D721Med (cell line): ENCODE measurements at places on chromosomes 3 and 15.

GRCh38 chr3:182583545-182583944, 209.8 kb upstream of the ATP11B start:
- DNase-seq = no peak

DNA sequence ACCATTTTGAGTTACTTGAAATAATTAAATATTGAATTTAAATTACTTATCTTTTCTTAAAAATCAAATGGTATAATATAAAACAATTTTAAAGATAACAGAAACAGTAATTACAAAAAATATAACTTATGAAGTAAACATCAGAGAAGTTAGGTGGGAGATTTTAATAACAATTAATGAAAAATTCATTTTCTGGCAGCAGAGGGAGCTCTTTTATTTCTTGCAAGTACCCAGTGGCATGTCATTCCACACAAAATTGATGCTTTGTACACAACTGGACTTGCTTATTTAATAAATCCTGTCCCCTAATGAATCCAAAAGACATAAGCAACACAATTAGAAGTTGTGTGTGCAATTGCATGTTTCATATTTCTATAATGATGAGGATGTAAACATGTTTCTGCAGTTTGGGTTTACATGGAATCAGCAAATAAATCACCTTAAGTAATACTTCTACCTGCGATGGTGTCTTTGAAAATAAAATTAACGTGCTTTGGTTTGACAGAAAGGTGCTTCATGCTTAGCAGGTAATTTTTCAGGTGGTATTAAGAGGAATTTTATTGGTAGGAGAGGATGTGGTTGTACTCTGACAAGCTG, 861.3 kb downstream of the ZPLD1 start:
- DNase-seq = no peak

DNA sequence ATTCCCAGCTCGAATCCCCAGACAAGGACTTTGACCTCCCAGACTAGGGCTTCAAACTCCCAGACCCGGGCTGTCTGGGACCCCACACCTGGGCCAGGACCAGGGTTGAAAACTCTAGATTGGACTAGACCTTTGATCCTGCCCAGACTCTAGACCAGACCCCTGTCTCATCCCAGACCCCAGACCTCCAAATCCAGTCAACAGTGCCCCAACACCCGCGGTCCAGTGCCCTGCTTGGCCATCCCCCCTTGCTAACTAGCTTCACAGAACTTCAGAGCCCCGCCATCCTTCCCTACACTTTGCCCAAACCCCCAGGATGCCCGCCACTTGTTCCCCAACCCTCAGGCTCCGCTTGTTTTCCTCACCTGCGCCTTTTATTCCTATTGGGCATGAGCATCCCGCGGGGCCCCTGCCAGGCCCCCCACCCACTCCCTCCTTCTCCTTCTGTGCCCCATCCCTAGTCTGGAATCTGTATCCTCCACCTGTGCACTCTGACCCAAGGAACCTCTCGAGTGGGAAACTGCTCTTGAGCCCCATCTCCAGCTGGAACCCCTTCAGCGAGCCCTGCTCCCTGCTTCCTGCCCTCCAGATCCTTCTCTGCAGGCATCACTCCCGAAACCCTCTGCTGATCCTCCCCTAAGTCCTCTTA, 604 bp downstream of the GNAI2 start:
- DNase-seq = no peak

DNA sequence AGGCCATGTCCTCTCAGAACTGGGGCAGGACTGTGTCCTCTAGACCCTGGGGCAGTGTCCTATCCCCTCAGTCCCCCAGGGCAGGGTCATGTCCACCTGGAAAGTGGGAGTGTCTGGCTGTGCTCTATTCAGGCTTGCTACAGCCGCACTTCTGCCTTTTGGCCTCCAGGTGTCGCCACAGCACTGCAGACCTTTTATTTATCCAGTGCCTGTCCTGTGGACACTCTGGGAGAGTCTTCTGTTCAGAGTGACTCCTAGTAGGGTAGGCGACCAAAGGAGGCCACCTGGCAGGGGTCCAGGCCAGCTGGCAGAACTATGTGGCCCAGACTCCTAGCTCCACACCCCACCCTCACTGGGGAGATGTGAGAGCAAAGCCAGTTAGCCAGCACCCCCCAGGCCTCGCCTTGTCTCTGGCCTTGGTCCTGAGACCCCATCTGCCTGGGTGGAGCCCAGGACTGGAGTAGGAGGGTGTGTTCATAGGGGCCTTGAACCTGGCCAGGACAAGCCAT, 3.9 kb downstream of the TMIE start:
- peak; percentile 72 for DNase-seq

DNA sequence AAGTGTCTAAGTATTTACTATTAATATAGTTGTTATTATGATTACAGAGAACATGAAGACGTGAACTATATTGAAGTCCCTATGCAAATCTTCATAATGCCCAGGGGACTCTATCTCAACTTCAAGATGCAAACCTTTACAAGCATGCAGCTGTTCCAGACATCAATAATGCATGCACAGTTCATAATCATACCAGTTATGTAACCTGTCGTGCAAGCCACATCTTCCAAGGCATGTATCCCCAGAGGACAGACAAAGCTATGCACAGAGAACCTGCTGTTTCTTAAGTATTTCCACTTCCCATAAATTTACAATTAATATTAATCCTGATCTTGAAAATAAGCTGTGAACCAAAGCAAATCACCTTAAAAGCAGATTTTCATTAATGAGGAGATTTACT, 534.1 kb downstream of the TUSC7 start:
- DNase-seq = no peak

GRCh38 chr3:31550452-31551251, 17.9 kb downstream of the STT3B start:
- DNase-seq = no peak

GRCh38 chr15:49978121-49978520, 140.9 kb downstream of the ATP8B4 start:
- no peak for DNase-seq

GRCh38 chr3:196620161-196620604, 19.3 kb upstream of the NRROS start:
- no peak for DNase-seq

- no peak for DNase-seq
Observed at GRCh38 chr3:132787616-132788300, 65.5 kb upstream of the NPHP3 start.

DNA sequence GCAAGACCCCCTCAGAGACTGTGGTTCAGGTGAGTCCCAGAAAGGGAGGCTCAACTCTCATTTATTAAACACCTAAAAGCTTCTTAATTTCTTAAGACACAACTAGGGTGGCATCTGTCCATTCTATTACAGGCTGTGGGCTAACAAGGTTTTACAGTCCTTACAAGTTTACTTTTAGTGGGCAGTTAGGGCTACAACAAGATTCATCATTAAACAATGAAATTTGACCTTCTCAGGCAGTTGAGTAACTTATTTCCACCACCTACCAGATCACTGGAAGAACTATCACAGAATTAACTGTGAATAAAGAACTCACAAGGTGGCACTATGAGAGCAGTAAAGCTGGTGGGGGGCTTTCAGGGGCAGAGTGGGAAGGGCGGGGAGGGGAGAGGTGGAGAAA, 132.6 kb downstream of the PLD1 start:
- no peak for DNase-seq

GRCh38 chr3:46356909-46357308, 3.0 kb downstream of the CCR2 start:
- no peak for DNase-seq

- DNase-seq = no peak
Observed at GRCh38 chr3:10292505-10293419, at the start of gene GHRL. TSS of gene GHRL (minus strand) at chr3:10292947. CDS start at chr3:10290180, 2,767 bp downstream.

DNA sequence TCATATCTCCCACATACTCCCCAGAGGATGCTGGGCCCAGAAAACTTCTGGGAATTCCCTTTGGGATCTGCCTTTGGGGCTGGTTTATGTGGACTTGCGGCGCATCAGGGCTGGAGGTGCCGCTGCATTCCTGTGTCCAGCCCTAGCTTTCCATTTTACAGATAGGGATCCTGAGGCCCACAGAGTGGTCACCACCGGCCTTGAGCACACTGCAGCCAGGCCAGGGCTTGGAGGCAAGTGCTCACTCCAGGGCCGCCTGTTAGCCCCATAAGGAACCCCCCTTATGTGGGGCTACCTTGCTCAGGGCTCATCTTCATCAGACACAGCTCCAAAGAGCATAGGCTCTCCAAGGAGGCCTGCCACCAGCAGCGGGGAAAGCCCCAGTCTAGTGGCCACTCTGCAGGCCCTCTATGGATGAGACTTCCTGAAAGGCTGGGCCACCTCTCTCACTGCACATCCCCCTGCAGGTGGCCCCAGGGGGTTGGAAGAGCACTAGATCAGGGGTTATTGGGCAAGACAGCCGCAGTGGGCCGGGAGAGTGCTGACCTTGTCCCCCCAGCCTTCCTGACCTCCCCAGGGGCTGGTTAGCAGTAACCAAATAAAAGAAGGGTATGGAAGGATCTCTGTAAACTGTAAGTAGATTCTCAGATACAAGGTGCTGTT, 9.2 kb upstream of the ATP2B2 start:
- DNase-seq = no peak

GRCh38 chr3:116179091-116179490, 266.2 kb downstream of the LSAMP start:
- DNase-seq = no peak

DNA sequence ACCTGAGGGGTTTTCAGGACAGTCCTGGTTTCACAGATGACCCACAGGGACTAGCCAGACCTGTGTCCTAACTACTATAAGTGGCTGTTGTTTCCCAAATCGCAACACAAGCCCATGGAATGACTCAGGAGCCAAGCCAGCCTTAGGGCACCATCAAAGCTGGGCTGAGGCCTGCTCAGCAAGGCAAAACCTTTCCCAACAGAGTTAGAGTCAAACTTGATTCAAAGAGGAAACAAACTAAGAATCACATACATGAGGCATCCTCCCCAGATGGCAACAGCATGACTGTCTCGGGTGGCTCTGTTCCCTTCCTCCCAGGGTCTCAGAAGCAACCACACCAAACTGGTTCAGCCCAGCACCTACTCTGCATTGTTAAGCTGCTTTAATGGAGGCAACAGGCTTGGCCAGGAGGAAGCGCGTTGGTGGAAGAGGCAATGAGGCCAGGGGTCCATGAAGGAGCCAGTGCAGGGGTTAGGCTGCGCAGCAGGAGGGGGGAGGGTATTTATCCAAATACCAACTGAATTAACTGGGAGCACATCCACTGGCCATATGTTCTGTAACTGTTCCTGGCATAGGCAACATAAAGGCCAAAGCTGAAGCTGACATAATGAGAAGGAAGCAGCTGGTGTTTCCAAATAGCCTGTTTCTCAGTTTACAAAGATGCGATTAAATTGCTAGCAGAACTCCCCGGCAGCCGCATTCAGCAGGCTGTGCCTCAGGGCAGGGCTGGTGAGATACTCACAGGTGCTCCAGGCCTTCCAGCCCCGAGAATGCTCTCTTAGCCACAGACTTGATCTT, 102.4 kb downstream of the LRIG1 start:
- no peak for DNase-seq

DNA sequence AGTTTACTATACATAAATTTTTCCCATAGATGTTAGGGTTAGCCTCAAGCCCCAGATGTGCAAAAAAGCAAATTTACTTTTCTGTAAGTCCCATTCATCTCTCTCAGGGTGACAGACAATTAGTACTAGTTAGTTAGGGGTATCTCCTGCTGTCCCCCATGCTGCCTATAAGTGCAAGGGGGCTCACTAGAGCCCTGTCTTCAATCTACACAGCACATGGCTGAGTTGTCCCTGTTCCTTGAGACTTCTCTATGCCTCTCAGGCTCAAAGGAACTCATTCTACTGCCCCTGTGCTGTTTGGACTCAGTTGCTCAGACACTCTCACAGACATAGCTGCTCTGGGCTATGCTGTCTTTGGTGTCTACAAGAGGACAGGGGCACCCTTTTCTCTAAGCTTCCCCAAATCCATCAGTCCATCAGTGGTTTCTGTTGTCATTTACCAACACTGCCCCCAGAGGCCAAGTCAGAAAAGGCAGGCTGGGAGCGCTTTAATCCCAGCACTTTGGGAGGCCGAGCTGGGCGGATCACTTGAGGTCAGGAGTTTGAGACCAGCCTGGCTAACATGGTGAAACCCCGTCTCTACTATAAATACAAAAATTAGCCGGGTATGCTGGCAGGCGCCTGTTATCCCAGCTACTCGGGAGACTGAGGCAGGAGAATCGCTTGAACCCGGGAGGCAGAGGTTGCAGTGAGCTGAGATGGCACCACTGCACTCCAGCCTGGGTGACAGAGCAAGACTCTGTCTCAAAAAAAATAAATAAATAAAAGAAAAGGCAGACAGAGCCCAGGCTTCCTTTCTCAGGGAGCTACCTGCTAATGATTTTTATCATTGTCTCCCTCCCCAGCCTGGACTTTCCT, 31.4 kb upstream of the PRTG start:
- DNase-seq = no peak

DNA sequence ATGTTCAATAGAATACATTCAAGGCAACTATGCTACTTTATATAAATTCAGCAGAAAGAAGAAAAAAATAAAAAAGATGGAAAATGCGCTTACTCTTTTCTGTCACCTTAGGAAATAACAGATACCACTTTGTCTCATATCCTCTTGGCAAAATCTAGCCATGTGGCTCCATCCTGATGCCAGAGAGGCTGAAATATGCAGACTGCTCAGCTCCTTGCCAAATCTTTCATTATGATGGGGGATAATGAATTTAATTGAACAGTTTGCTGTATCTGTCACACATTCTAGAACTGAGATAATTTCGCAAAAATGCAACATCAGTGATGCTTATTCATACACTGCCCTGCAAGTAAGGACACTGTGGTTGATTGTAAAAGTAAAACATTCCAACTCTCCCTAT, 1081.5 kb downstream of the PLOD2 start:
- DNase-seq = no peak

- no peak for DNase-seq
Observed at GRCh38 chr3:142536519-142536918, 42.0 kb downstream of the ATR start.

- no peak for DNase-seq
Observed at GRCh38 chr15:63858881-63859280, 25.1 kb upstream of the HERC1 start.

GRCh38 chr3:15347063-15347736, 14.8 kb upstream of the SH3BP5 start:
- DNase-seq = no peak

DNA sequence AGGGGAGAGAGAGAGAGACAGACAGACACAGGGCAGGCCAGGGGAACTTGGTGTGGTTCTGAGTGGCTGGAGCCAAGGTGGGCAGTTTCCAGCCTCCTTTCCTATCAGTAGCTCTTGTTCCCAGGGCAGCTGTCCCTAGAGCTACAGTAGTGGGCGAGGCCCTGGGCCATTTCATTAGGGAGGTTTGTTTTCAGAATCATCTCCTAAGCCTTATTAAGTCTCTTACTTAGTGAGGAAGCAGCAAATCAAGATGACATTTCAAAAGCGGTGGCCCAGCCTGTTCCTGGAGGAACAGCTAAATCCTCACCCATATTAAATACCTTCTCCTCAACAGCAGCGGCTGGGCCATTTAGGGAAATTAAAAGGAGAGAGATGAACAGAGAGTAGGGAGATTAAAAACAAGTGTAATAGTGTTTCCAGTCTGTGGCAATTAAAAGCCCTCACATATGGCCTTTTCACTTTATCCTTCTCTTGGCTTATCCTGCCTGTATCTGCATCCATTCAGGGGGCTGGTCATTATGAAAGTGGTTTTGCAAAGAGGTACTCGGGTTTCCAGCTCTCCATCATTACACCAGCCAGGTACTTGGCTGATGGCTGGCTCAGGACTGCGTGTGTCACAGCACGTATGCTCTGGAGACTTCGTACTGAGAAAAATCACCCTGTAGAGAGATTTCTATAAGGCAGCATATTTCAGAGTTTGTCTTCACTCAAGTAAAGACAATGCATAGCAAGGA, 91.9 kb upstream of the PRR23C start:
- DNase-seq = peak; percentile 44

- DNase-seq = no peak
Observed at GRCh38 chr15:48628832-48629231, 16.7 kb downstream of the FBN1 start.
